ENCODE measurements at places on chromosomes 16 and 17.

DNA sequence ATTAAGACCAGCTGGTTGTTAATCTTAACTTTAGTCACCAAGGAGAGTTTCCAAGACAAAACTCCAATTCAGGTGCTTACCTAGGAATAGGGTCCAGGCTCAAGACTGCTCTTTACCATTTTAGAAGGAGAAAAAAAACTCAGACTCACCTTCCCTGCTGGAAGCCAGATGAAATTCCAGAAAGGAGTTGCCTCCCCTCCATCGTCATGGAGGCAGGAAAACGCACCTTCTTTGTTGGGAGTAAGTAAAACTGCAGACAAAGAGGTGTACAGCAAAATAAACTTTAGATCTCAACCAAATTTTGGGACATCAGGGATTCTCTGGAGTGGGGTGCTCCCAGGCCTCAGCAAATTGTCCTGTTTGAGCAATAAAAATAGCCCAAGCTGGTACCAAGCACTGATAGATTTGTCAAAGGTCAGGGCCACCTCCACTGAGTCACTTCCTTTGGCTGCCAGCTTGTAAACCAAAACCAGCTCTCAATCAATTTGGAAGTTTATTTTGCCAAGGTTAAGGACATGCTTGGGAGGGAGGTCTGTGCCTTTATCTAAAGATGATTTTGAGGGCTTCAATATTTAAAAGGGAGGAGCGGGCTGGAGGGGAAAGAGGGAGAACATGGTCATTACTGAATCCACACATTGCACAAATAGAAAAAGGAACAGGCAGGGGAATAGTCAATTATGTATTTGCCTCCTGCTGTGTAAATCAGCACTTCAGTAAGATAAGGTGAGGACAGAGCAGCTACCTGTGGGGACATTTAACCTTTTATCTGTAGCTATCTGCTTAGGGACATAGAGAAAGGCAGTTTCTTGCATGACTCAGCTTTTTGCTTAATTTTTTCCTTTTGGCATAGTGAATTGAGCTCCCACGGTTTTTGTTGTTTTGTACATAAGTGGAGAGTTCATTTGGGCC, 1.5 kb upstream of the ALDH3A2 start:
- no peak for DNase-seq

GRCh38 chr16:79008036-79008868, 592.3 kb downstream of the MAF start:
- DNase-seq: no peak

- DNase-seq: no peak
These were observed 69.4 kb downstream of the YPEL2 start for GRCh38 chr17:59400858-59401257.

GRCh38 chr16:52912565-52913173, 140.0 kb downstream of the CHD9NB start:
- DNase-seq: no peak

DNA sequence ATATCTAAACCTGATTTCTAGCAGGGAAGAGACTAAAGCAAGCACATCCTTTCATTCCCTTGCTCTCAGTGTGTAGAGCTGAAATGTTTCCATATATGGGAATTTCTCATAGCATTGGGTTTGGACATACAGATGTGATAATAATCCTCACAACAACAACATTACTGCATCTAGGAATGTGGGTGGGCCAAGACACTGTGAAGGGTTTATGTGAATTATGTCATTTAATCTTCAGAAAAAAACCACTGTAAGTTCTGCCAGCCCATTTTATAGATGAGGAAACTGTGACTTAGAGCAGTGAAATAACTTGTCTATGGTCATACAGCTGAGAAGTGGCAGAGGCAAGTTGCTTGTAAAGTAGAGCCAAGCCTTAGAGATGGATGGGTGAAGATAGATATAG, 5.2 kb downstream of the OMG start:
- DNase-seq: no peak

- DNase-seq: no peak
These were observed 117.6 kb downstream of the VPS53 start for GRCh38 chr17:596763-597644.

DNA sequence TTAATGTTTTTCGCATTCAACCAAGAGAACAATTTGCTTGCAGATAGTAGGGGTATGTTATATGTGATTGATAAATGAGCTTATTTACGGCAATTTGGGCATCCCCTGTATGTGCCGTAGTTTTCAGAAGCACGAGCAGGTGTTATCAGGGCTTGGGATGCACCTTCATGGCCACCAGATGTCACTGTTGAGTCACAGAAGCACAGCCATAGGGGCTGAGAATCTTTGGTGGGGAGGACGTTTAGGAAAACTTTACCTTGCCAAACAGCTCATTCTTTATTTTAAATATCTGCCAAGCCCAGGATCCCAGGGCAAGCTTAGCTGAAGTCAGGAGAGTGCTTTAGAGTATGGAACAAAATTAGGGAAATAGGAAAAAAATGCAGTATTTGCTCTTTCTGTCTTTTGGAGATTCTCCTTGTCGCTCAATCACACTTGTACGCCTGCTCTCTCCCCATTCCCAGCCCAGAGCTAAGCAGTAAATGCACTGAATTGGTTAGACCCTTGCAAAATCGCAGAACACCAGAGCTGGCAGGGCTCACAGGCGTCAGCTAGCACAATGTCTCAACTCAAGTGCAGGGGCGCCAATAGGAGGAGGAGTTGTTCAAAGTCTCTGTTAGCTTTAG, 93.6 kb upstream of the MPHOSPH6 start:
- DNase-seq: no peak

DNA sequence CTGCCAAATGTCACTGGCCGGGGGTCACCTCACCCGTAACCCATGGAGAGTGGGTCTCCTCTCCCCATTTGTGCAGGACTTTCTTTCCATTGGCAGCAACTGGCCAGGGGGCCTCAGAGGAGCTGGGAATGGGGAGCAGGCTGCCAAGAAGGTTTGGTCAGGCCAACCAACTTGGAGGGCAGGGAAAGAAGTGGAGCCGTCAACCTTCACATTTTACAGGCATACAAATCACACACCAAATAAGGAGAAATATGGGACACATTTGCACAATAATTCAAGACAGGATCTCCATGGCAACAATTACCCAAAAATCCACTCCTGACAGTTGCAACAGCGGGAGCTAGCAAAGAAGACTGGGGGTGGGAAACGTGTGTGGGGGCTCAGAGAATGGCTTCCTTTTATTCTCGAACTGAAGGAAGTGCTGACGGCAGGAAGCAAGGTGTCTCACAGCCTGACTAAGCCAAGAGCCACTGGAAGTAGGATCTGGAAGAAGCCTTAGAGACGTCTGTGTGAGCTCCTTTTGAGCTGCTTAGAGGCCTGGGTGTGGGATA, 20.9 kb downstream of the RPRML start:
- DNase-seq: no peak

DNA sequence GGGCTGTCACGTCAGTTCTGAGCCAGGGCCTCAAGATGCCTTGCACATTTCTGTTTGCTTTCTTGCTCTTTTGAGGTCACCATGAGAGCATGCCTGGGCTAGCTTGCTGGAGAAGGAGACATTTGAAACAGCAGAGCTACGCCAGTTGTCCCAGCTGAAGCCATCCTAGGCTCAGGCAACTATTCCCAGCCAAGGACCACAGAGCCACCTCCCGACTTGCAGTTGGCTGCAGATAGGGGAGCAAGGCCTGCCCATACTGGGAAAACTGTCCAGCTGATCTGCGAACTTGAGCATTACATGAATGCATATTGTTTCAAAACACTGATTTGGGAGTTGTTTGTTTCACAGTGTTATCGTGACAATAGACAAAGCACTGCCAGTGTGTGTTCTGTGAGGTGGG, 340.8 kb downstream of the XYLT1 start:
- DNase-seq: no peak

DNA sequence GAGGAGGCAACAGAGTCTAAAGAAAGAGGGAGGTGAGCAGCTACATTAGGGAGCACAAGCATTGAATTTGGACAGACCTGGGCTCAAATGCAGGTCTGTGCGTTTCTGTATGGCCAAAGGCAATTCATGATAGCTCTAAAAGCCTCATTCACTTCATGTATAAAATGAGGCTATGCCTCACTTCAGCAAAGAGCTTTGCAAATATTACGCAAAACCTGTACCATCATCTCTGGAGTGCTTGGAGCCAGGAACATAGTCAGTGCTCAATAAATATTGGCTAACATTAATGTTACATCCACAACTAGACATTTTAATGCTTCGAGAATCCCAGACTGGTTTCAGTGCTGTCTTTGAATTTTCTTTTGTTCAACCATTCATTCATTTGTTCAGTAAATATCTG, 254.7 kb upstream of the CDH11 start:
- no peak for DNase-seq

GRCh38 chr16:13193721-13194120, 292.3 kb downstream of the SHISA9 start:
- DNase-seq: no peak

DNA sequence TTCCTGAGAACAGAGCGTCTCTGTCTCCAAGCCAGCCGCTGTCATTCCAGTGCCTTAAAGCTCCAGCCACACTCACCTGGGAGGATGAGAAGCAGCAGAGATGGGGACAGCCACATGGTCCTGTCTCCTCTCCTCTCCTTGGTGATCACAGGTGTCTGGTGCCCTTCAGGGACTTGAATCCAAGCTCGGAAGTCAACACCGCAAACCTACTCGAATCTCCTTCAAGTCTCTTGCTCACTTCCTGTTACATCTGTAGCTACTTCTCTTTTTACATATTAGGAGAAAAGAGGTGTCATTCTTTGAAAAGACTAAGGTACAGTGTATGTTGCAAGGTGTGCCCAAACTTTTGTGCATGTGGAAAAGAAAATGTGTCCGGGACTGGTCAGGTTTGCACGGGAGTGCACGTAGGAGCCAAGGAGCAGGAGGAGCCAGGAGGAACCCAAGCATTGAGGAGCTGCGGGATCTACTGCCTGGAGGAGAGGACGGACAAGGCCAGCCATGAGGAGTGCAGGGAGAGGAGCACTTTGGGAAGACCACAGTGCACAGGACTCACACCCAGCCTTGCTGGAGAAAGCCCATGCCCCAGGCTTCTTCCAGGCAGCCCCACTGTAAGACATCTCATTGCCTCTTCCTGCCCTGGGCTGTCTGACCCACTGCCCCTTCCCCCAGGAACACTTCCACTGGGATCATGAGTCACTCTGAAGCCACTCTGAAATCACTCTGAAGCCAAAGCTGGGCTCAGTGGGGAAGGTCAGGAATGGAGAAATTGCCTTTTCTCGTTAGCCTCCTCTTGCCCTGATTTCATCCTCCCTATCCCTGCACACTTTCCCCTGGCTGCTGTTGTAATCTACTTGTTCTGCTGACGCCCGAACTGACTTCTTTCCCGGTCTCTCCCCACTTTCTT, at the start of gene CD300LD:
CD300LD (minus strand) TSS at position 197 of the 904 bp plus-strand sequence; CDS start at position 116, 81 bp downstream.
- DNase-seq: no peak

DNA sequence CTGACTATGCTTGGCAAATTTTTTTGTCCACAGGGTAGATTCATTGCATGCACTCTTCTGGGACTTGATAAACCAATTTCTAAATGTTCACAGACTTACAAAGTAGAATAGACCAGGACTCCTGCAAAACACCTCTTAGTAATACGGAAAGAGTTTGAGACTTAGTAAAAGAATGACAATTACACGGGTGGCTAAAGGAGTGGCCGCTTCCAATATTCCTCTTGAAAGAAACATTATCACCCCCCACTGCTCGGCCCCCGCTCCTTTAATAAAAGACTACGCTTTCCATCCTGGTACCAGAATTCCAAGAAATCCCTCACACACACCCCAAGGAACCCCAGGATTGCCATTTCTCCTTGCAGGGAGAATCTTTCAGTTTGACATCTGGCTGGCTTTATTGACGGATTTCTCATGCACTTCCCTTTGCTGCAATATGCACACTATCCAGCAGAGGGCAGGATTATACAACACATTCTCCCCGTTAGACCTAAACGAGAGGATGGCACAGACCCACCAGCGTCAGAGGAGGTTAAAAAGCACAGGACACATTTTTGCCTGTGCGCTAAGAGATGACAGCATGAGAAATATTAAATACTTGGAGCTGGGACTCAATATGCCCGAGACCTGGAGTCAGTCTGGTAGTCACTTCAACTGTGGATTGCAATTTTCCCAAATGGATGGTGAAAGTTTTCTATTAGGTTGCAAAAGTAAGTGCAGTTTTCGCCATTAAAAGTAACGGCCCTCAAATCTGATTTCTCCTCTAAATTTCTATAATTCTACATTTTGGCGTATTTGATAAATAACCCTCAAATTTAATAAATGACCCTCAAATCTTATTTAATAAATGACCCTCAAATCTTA, 46.6 kb upstream of the NUDT7 start:
- DNase-seq: no peak

GRCh38 chr17:13947499-13947898, 121.8 kb upstream of the COX10 start:
- no peak for DNase-seq

GRCh38 chr16:75058806-75059205, 57.8 kb downstream of the LDHD start:
- no peak for DNase-seq

- DNase-seq: no peak
These were observed 41.5 kb downstream of the RPTOR start for GRCh38 chr17:80585890-80586845.

DNA sequence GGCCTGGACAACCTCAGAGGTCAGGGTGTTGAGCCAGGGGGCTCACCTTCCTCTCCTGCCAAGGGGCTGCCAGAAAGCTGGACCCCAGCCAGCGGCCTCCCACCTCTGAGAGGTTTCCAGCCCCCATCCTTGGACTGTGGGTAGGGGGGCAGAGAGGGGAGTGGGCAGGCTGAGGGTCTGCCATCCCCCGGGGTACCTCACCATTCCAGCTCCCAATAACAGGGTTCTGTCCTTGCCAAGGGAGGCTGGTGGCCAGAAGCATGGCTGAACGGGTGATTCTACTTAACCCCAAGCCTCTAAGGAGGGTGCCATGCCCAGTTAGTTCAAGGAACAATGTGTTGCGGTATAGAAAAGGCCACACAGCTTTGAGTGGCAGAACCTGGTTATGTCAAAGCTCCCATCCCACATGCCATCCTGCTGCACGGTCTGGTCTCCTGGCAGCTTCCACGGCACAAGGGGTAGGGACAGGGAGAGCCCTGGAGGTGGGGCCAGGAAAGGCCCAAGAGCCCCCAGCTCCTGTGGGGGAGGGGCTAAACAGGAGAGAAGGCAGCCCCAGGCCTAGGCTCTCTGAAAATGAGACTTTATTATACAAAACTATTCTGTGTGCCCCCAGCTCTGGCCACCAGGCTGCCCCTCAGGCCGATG, 19.8 kb downstream of the B9D1 start:
- no peak for DNase-seq

GRCh38 chr17:16987830-16988601, 16.1 kb upstream of the TNFRSF13B start:
- peak; percentile 60 for DNase-seq
